ENCODE measurements at places on chromosomes 13 and 19. TPM values are rescaled to one million over a fixed set of nuclear protein-coding genes. Genes with fewer than 3 reads are reported as not detected.
A peak's percentile ranks its signal among the peaks of the same experiment; 100 is the strongest.

- H3K27me3 ChIP-seq = peaks cover 71% of the 10 kb centered on the region
- no peak overlapping the region for H3K27ac ChIP-seq
- no peak for DNase-seq
- H3K4me3 ChIP-seq = no peak overlapping the region
Observed at GRCh38 chr13:25037057-25037813, 58.7 kb upstream of the PABPC3 start.

Gene PRR36
- total RNA-seq = 0.37 TPM

Gene TMEM272
- 1.3 TPM for total RNA-seq

Gene ZIM2
- total RNA-seq = not detected

GRCh38 chr13:32315238-32316027 is at the start of the genes BRCA2 and ZAR1L:
BRCA2 (plus strand) TSS chr13:32315508; CDS start chr13:32316461, 953 bp downstream.
ZAR1L (minus strand) TSS chr13:32315363; CDS start chr13:32311925, 3,438 bp downstream.
- H3K4me3 ChIP-seq = peak within 1 kb of the TSS; percentile 95
- H3K4me1 ChIP-seq = peaks cover 8% of the 10 kb centered on the region
- DNase-seq = peak; percentile 80

GRCh38 chr19:50796128-50796633 is 6.0 kb downstream of the ACP4 start:
- no peaks in the 10 kb centered on the region for H3K36me3 ChIP-seq
- H3K27ac ChIP-seq = no peak overlapping the region

Gene PCDH20
- total RNA-seq = not detected

DNA sequence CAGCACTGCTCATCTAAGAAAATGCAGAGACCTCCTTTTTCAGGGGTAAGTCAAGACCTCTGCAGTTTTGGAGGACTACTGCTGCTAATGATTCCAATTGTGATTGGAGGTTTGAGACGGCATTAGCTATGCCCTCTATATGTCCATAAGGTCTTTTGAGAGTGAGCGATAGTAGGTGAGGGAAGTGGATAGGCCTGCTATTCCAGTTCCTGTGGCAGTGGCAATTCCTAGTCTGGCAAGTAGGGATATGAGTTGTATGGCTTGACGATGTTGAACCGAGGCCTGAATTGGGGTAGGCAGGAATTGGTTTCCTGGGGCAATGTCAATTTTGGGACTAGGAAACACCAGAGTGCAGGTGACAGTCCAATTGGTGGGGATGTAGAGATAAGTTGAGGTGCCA is 913.1 kb upstream of the SLITRK5 start:
- no peaks in the 10 kb centered on the region for H3K36me3 ChIP-seq
- H3K27me3 ChIP-seq = no peaks in the 10 kb centered on the region
- H3K4me3 ChIP-seq = peak overlapping the region; percentile 1
- no peak for DNase-seq

DNA sequence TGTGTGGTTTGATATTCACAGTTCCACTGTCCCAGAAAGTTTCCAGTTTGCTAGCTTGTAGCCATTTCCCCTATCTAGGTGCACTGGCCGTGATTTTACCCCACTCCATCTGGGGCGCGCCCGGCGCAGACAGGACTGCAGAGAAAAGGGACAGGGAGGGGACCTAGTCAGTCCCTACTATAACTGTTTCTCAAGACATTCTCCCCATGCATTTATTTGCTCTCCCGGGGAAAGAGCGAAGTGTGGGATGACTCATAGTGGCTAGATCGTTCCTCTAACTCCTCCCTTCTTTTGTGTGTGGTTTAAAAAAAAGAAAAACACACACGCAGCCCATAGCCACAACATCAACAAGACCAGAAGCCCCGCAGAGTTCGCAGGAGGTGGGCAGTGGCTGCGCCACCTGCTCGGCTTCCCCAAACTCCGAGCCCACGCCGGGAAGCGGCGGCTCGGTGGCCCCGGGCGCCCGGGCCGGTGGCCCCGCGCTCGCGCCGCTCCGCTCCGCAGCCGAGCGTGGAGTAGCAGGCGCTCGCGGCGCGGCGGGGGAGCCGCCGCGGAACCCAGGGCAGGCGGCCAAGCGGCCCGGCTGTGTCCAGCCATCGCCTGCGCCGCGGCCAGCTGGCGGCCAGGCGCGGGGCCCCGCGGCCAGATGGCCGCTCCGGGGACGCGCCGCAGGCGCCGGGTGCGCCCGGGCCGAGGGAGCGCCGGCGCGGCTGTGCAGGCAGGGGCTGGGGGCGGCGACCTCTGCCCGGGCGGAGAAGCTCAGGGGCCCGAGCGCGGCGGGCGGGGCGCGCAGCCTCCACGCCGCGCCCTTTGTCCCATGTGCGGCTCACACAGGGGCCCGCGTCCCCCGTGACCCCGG is 653 bp downstream of the TMTC4 start:
- H3K4me3 ChIP-seq = peak overlapping the region; percentile 97
- peaks cover 13% of the 10 kb centered on the region for H3K36me3 ChIP-seq
- no peaks in the 10 kb centered on the region for H3K27me3 ChIP-seq
- H3K27ac ChIP-seq = peak overlapping the region; percentile 92

DNA sequence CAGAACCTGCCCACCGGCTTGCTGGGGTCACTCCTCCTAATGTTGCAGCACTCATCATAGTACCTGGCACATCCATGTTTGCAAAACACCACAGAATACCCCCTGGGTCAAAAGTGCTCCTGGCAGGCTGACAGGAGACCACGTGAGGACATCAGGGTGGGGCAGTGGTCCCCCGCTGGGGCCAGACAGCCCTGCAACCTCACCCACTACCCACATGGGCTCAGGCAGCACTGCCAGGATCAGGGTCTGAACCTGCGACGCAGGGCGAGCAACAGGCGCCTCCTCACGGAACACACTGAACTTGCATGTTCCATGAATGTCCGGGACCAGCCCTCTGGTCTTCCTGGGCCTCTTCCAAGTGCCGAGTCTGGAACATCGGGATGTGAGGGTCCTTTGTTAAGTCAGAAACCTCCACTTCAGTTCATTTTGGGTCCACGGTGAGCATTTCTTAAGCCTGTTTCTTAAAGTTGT is 1.4 kb upstream of the SLC7A9 start:
- no peaks in the 10 kb centered on the region for H3K36me3 ChIP-seq
- no peak overlapping the region for H3K4me3 ChIP-seq
- peaks cover 2% of the 10 kb centered on the region for H3K4me1 ChIP-seq
- no peaks in the 10 kb centered on the region for H3K27me3 ChIP-seq
- no peak for DNase-seq

Gene SULT2A1
- total RNA-seq = not detected

Gene PALM
- total RNA-seq = not detected

Gene NCAN
- not detected for total RNA-seq

- no peak for DNase-seq
- H3K4me3 ChIP-seq = no peak overlapping the region
- peaks cover 10% of the 10 kb centered on the region for H3K4me1 ChIP-seq
- no peaks in the 10 kb centered on the region for H3K36me3 ChIP-seq
- no peak overlapping the region for H3K27ac ChIP-seq
Observed at GRCh38 chr19:17450264-17451075, 2.0 kb upstream of the TMEM221 start.

GRCh38 chr13:75855847-75856246 is 219.7 kb downstream of the LMO7 start:
- no peaks in the 10 kb centered on the region for H3K27me3 ChIP-seq
- peaks cover 2% of the 10 kb centered on the region for H3K4me1 ChIP-seq
- DNase-seq = no peak
- H3K27ac ChIP-seq = no peak overlapping the region

Gene SIGLEC14
- 3.3 TPM for total RNA-seq

DNA sequence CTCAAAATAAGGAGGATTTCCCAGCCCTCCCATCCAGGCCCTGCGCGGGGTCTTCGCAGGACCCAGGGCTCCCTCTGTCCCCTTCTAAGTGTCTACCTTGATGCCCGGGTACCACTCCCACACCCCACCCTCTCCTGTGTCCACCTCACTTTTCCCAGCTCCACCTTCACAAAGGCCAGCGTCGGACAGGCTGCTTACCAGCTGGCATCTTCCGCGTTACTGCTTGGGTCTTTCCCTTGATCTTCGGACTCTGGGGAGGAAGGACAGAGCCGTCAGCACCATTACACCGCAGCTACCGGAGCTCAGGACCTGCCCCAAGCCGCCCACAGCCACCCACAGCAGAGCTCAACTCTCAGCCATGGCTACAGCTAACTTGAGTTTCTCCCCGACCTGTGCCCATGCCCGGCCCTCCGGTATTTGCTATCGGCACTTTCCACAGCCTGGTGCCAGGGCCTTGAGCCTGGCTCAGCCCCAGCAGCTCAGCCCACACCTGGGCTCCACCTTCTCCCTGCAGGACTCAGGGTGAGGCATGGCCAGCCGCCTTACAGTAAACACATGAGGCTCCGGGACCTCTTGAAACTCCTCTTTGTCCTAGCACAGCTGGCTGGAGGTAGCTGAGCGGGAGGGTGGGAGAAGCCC is 3.8 kb downstream of the C13orf46 start:
- H3K27me3 ChIP-seq = no peaks in the 10 kb centered on the region
- H3K27ac ChIP-seq = no peak overlapping the region
- H3K4me3 ChIP-seq = no peak overlapping the region
- no peak for DNase-seq
- H3K36me3 ChIP-seq = peaks cover 2% of the 10 kb centered on the region

Gene IGFL3
- total RNA-seq = not detected

Gene POU2F2
- 42.7 TPM for total RNA-seq

- no peaks in the 10 kb centered on the region for H3K27me3 ChIP-seq
- H3K4me1 ChIP-seq = peaks cover 9% of the 10 kb centered on the region
- H3K36me3 ChIP-seq = peaks cover 18% of the 10 kb centered on the region
- DNase-seq = no peak
- H3K4me3 ChIP-seq = no peak overlapping the region
Observed at GRCh38 chr19:17195106-17195505, 20.1 kb upstream of the USE1 start.

GRCh38 chr19:1103132-1103707 is 574 bp upstream of the GPX4 start:
- peak overlapping the region; percentile 91 for H3K27ac ChIP-seq
- H3K36me3 ChIP-seq = no peaks in the 10 kb centered on the region
- peaks cover 20% of the 10 kb centered on the region for H3K4me1 ChIP-seq
- H3K4me3 ChIP-seq = peak overlapping the region; percentile 76
- no peak for DNase-seq
- no peaks in the 10 kb centered on the region for H3K27me3 ChIP-seq

GRCh38 chr19:12090807-12091206 is 26.3 kb downstream of the ZNF844 start:
- peaks cover 9% of the 10 kb centered on the region for H3K27me3 ChIP-seq
- H3K4me3 ChIP-seq = no peak overlapping the region
- H3K27ac ChIP-seq = no peak overlapping the region
- peaks cover 4% of the 10 kb centered on the region for H3K4me1 ChIP-seq

DNA sequence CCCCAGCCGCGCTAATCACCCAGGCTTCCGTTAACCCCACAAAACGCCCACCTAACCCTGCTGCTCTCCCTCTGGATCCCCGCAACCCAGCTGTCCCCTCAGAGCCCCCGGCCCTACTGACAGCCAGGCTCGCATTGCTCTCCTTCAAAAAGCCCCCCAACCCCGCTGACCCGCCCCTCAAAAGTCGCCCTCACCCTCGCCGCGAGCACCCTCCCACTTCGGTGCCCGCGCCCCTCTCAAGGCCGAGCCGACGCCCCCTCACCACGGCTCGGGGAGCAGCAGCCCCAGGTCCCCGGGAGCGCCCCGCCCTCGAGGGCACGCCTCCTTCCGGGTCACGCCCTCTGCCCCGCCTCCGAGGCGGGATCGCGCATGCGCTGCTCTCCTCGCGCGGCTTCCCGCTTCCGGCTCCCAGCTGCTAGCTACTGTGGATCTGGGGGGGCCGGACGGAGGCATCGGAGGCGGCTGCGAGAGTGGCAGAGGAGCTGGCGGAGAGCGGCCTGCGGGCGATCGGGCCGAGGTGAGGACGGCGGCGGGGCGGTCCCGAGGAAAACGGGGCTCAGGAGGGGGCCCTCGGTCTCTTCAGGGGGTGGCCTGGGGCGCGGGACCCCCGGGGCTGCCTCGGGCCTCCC is 46.1 kb downstream of the ARHGEF18 start:
- H3K27me3 ChIP-seq = no peaks in the 10 kb centered on the region
- H3K36me3 ChIP-seq = peaks cover 2% of the 10 kb centered on the region
- H3K4me3 ChIP-seq = peak overlapping the region; percentile 92
- peak overlapping the region; percentile 84 for H3K27ac ChIP-seq
- DNase-seq = peak; percentile 90
- peaks cover 32% of the 10 kb centered on the region for H3K4me1 ChIP-seq

- no peaks in the 10 kb centered on the region for H3K27me3 ChIP-seq
- no peak for DNase-seq
Observed at GRCh38 chr19:28426110-28426729, 786.7 kb downstream of the UQCRFS1 start.

DNA sequence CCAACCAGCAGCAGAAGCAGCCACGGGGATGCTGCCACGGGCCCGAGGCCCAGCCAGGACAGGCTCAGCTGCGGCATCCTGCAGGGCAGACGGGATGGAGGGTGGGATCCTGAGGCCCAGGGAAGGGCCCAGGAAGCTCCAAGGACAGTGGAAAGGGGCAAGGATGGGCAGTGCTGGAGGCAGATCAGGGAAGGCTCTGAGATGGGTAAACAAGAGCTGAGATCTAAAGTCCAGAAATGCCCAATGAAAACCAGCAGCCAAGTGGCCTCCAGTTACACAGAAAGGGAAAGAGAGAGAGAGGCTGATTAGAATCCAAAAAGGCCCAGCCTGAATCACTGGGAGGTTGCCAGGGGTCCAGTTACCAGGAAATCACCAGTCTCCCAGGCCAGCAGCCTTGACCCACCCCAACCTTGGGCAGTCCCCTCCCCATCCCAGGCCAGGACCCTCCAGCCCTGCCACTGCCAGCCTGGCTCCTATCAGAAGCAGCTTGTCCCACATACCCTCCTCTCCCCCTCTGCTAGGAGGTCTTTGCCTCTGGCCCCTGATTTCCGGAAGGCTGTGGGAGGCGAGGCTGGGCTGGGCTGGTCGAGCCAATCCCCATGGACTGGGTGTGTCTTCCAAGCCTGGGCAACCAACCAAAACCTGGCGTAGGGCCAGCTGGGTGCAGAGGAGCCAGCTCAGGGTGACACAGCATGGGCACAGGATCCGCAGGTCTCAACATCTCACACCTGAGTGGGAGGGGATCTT is at the start of gene CYP4F11:
Gene CYP4F11, minus strand, starts transcription at position 198 of the 747 bp plus-strand sequence. Its CDS starts 121 bp downstream, at position 77.
- no peak for DNase-seq
- H3K36me3 ChIP-seq = no peaks in the 10 kb centered on the region
- H3K4me1 ChIP-seq = no peaks in the 10 kb centered on the region
- peak within 1 kb of the TSS; percentile 56 for H3K27ac ChIP-seq
- H3K27me3 ChIP-seq = peaks cover 36% of the 10 kb centered on the region

- no peak overlapping the region for H3K27ac ChIP-seq
- H3K4me3 ChIP-seq = no peak overlapping the region
- no peaks in the 10 kb centered on the region for H3K27me3 ChIP-seq
- H3K4me1 ChIP-seq = peaks cover 16% of the 10 kb centered on the region
Observed at GRCh38 chr13:42068886-42069285, 20.4 kb downstream of the DGKH start.

Gene SYNE4
- 1.8 TPM for total RNA-seq

DNA sequence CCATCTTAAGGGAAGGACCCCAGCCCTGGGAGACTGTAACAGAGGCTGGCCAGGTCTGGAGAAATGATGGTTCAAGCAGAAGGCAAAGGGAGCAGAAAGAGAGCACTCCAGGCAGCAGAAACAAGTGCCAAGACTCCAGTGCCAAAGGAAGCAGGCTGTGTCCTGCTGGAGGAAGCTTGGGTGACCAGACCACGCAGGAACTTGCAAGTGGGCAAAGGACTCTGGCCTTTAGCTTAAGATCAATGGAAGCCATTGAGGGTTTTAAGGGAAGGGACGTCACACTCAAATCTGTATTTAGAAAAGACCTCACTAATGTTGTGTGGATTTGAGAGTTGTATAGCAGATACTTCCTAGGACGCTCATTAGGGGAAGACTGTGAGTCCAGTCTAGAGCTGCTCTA is 95.5 kb downstream of the MIPEP start:
- no peak overlapping the region for H3K27ac ChIP-seq
- H3K4me3 ChIP-seq = peak overlapping the region; percentile 56
- DNase-seq = no peak
- no peaks in the 10 kb centered on the region for H3K27me3 ChIP-seq
- H3K4me1 ChIP-seq = peaks cover 12% of the 10 kb centered on the region

Measured in T-helper 17 cell (primary cell).